NCI-H2081 (cell line): ENCODE measurements at places on chromosomes 1 and 21.

- no peak for DNase-seq
Measured at GRCh38 chr1:22057861-22058260, 5.4 kb downstream of the CDC42 start.

- DNase-seq = no peak
Measured at GRCh38 chr1:40627987-40628902, 37.2 kb downstream of the RIMS3 start.

- no peak for DNase-seq
Measured at GRCh38 chr1:102588536-102588935, 519.8 kb downstream of the COL11A1 start.

DNA sequence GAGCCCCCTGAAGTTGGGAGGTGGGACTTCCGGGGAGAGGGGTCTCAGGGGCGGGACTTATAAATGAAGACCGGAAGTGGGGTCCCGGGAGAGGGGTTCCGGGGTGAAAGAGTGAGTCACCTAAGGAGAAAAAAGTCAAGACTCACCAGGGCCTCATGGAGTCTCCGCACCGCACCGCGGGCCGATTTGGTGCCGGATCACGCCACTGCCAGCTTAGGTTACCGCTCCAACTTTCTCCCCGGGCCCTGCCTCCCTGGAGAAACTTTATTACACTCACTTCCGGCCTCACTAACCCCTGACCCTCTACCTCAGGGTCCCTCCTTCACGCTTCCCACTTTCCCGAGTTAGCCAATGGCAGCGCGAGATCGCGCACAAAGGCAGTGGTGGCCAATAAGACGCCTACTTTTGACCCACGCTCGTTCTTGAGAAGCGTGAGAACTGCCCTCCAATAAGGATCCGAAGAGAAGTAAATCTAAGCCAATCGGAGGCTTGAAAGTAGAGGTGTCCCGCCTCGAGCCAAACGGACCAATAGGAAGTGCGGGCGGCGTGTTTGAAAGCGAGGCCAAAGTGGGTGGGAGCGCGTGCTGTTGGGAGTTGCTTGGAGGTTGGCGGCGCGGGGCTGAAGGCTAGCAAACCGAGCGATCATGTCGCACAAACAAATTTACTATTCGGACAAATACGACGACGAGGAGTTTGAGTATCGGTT is at the start of gene CKS1B:
Gene CKS1B, plus strand, starts transcription at position 580 of the 706 bp plus-strand sequence. Its CDS starts 65 bp downstream, at position 645.
- peak; percentile 100 for DNase-seq

- no peak for DNase-seq
Measured at GRCh38 chr1:116166655-116167054, 55.5 kb downstream of the MAB21L3 start.

GRCh38 chr1:187121661-187122060 is 292.9 kb downstream of the PLA2G4A start:
- peak; percentile 13 for DNase-seq

- no peak for DNase-seq
Measured at GRCh38 chr1:30842697-30843354, 65.7 kb downstream of the SDC3 start.

GRCh38 chr1:2208309-2209239 is 14.0 kb upstream of the FAAP20 start:
- no peak for DNase-seq

DNA sequence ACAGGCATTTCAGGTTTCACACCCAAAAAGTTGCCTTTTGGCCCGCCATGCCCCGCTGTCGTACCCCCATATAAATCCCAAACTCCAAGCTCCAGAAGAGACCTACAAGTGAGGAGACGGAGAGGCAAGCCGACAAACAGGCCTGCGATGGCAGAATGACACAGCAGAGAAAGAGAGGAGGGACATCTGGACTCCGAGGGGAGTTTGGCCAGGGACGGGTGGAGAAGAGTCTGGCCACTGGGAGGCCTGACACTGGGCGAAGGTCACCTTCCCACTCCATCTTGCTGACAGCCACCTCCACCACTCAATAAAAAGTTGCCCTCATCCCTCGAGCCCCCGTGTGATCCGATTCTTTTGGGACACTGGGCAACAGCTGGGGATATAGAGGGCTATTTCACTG is 1.9 kb upstream of the CFH start:
- DNase-seq = no peak

- DNase-seq = no peak
Measured at GRCh38 chr1:111690306-111690617, 48.9 kb downstream of the INKA2 start.

DNA sequence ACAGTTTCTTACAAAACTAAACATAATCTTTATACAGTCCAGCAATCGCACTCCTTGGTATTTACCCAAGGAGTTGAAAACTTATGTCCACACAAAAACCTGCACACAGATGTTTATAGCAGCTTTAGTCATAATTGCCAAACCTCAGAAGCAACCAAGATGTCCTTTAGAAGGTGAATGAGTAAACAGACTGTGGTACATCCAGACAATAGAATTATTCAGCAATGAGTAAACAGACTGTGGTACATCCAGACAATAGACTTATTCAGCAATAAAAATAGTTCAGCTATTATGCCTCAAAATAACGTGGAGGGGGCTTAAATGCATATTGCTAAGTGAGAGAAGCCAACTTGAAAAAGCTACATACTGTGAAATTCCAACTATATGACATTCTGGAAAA is 87.0 kb upstream of the GALNT2 start:
- DNase-seq = no peak

- no peak for DNase-seq
Measured at GRCh38 chr1:217982331-217983050, 302.6 kb upstream of the RRP15 start.

- no peak for DNase-seq
Measured at GRCh38 chr1:50667272-50667671, 244.0 kb upstream of the DMRTA2 start.

DNA sequence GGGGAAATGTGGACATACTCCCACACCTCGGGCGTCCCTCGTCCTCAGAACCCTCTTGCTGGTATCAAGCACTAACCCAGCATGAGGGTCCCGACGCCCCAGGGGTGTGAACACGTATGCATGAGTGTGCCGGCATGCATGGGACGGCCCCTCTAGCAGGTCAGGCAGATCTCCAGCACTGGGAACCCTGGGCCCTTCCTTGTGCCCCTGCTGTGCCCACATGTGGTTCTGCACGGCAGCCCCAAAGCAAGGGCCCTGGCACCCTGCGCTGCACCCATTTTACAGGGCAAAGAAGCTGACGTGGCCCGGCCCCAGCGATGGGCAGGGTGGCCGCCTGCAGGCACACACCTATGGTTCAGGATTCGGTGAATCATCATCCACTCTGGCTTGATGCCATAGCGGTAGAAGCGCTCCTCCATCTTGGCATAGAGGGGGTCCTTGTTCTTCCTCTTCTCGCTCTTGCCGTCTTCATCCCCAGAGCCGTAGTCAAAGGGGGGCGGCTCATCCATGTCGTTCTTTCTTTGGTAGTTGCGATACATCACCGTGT is 34.2 kb downstream of the CHD5 start:
- no peak for DNase-seq

- DNase-seq = no peak
Measured at GRCh38 chr1:61097722-61098121, 15.4 kb downstream of the NFIA start.

GRCh38 chr21:18614303-18614702 is 210.7 kb upstream of the TMPRSS15 start:
- DNase-seq = no peak

- no peak for DNase-seq
Measured at GRCh38 chr1:183761871-183762270, 43.0 kb upstream of the RGL1 start.

DNA sequence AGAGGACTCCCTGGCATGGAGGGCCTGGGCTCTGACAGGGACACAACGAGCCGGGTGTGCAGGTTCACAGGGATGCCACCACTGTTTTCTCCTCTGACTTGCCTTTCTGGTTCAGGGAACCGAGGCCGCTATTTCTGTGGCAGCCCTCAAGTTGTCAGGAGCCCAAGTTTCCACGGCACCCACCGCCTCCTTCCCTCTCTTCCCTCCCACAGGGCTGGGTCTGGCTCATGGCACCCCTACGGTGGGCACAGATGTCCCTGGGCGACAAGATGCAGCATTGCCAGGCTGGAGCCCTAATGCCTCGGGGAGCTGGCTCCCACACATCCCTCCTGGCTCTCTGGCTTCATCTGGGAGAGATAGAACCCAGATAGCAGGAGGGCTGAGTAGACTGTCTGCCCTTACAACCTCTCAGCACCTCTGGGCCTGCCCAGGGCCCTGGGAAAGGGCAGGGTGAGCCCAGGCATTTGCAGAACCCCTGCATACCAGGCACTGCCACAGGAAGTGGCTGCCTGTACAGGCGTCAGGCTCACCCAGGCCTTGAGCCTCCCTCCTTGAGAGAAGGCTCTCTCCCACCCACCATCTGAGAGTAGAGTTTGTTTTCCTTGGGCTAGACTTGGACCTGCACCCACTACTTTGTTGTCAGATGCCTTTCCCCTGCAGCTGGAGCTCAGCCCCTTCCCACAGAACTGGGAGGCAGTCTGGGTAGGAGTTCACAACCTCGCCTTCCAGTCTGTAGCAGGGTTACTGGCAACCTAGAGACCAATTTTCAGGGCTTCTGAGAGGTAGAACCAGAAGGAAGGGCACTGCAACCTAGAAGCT is 20.5 kb downstream of the KCNC4 start:
- DNase-seq = no peak

DNA sequence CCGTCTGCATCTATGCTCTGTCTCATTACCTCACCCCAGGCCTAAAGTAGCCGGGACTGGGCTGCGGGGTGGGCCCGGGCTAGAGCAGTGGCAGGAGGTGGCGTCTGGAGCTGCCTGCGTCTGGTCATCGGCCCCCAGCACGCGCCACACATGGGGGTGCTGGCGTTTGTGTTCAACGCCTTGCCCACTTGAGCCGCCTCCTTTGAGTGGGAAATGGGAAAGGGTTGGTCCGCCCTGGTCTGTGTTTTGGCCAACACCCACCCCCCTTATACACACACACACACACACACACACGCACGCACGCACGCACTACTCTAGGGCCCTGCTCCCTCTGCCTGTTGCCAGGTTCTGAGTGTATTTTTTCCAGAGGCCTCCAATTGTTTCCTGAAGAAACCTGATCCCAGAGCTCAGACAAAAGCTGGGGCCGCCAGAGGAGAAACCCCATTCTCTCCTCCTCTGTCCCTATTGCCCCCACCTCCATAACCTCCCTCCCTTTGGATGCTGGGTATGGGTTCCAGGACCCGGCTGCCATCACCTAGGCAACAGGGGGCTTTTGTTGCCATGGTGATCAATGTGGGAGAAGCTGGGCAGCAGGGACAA is 10.1 kb downstream of the VANGL2 start:
- no peak for DNase-seq

DNA sequence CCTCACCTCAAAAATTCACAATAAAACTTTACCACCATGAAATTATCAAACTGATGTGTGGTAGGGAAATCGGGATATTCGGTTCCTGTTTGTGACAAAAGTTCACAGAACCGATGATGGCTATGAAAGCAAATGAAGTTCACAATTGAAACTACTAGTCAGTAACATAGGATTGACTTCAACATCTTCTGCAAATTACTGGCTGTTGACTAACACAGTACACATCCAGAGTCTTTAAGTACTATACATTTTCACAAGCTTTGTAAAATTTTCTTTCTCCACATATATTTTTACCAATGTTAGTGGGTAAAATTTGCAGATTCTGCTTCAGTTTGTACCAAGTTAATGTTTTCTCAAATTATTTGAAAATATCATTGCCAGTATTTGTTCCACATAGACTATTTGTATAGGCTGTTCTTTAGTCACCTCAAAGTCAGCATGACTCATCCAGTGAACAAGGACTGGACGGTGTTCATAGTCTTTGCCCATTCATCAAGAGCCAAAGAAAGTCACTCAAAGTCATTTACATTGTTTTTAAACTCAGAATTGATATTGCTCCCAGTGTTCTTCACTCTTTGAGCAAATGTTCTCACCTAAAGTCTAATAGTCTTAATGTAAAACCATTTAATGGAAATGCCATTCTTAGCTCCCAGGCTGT is 213.4 kb downstream of the USP25 start:
- no peak for DNase-seq

DNA sequence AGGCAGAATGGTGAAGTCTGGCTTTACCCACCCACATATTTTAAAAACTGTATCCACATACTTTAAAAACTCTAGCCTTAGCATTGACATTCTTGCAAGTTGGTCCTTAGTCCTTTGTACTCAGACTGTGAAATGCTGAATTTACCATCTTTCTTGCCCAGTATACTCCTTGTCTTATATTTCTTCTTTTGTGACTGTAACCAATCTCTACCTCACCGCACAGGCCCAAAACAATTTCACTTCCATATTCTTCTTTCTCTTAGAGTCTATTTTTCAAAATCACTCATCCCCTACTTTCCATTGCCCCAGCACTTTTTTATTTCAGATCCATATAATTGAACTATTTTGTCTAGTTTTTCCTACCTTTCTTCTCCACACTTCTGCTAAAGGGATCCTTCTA is 892.4 kb upstream of the B3GALT2 start:
- no peak for DNase-seq

- no peak for DNase-seq
Measured at GRCh38 chr21:39348040-39348354, 891 bp downstream of the HMGN1 start.

GRCh38 chr1:29453502-29454240 is 217.3 kb downstream of the PTPRU start:
- no peak for DNase-seq

GRCh38 chr1:207891148-207891547 is 19.8 kb downstream of the CD34 start:
- DNase-seq = no peak

DNA sequence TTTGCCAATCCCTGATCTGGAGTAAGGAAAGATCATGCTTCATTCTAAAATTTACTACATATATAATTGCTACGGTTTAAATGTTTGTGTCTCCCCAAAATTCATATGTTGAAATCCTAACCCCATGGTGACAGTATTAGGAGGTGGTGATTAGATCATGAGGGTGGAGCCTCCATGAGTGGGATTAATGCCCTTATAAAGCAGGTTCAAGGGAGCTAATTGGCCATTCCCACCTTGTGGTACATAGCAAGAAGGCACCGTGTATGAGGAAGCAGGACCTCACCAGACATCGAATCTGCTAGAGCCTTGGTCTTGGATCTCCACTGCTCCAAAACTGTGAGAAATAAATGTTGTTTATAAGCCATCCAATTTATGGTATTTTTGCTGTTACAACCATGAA is 55.5 kb downstream of the GADD45A start:
- no peak for DNase-seq

DNA sequence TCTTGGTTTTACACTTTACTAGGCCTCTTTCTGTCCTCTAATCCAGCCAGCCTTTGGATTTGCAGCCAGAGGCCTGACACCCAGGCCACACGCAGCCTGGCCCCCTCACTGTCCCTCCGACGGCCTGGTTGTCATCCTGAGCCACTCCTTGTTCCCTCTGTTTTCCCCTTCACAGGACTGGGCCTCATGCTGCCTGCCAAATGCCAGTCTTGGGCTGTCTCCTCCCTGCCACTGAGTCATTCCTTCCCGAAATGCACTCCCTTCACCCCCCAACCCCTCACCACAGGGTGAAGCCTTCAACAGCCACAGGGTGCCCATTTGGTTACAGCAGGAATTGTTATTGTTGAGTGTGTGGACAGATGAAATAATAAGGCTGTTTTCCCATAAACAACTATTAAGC is 21.3 kb downstream of the ACOT11 start:
- no peak for DNase-seq
